Activated CD8-positive, alpha-beta memory T cell treated with anti-CD3 and anti-CD28 coated beads for 48 hours (primary cell): ENCODE measurements at places on chromosomes 12 and 14.

- no peak for DNase-seq
These were observed 39.1 kb downstream of the SPATA7 start for GRCh38 chr14:88424573-88424972.

DNA sequence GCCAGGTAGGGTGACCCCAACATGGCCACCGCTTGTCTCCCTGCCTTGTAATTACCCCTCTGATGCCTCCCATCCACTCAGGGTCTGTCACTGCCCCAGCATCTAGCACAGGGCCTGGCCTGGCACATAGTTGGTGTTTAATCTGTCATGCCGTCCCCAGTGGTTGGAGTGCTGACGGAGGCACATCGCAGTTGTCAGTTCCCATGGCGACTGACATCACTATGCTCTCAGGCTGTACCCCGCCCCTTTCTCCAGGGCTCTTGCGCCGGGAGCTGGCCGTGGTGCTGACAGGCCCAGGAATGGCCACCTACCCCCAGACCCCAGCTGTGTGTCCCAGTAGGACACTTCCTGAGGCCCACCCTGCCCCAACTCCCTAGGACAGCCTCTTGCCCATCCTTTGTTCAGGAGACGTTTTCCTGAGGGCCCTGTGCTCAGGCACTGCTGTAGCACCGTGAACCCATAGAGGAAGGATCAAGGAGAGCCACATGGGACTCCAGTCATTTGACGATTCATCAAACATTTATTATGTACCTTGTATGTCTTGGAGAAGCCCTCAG, 23.0 kb downstream of the FAM222A start:
- DNase-seq, result no peak

GRCh38 chr14:76423534-76423933, 47.6 kb downstream of the ESRRB start:
- DNase-seq, result no peak

DNA sequence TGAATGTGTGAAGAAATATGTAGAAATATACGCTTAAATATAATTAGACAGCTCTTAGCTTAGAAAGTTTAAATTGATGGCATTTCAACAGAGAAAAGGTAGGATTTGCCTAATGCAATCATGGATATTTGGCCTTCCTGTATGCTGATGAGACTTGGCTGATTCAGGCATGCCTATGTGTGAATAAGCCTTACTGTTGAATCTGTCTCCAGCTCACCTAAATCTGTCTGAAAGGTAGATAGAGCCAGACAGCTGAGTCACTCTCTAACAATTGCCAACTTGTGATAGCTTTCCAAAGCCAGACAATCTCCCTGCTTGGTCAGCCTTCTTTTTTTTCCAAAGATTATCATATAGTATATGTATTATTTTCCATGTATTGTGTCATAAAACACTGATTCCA, 92.8 kb upstream of the FLRT2 start:
- no peak for DNase-seq

GRCh38 chr14:32941668-32942065, 3.0 kb downstream of the NPAS3 start:
- no peak for DNase-seq

DNA sequence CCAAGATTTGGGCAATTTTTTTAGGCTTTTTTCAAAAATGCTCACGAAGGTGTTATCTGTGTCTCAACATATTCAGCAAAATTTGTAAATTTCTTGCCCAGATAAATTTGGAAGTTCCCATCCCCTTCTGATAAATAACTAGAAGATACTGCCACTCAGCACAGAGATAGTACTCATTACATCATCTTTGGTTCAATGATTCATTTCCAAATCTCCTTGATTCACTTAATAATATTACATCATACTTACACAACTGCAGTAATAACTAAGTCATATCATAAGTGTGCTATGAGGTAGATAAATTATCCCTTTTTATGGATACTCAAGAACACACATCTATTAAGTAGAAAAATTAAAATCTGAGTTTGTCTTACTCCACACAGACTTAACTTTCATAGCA, 89.4 kb downstream of the RPAP3 start:
- DNase-seq, result no peak

- no peak for DNase-seq
These were observed 260.7 kb upstream of the NOS1 start for GRCh38 chr12:117622087-117622486.

DNA sequence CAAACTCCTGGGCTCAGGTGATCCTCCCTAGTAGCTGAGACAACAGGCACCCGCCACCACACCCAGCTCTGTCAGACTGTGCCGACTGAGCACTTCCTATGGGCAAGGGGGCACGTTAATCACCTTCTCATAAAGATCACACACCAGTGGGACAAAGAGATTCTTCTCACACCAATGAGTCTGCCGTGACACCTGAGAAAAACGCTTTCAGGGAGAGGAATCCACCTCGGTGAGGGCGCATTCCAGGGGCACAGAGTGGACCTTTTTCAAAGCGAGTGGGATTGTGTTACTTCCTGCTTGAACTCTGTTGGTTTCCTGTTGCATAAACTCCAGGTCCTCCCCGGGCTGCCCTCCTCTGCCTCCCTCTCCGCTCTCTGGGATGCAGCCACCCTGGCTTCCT, 17.5 kb upstream of the SCARB1 start:
- no peak for DNase-seq

DNA sequence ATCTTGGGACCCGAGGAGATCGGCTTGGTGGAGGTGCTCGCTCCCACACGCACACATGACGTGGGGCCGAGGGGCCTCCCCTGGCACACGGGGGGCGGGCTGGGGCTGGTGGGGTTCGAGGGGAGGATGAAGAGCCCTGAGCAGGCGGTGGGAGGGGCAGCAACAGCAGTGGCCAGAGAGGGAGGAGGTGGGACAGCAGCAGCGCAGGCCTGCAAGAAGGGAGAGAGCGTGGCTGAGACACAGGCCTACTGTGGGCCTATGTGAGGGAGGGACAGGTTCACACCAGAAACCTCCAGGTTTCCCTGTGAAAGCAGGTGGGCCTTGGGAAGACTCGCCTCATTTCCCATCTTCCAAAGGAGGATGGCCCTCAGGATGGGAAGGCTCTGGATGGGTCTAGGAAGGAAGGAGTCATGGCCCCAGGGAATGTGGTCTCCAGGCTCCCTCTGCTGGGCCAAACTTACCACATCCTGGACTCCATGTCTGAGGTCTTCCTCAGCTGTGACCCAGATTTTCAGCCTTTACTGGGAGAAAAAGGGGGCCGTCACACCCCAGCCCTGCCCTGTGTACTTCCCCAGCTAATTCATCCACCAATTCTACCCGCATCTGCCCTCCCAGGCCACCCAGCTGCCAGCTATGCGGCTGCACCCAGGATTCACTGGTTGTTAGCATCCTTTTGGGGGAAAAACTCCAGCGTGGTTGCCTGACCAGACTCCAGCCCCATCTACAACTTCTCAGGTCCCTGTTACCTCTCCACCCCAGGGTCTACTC, 2.8 kb downstream of the PIANP start:
- no peak for DNase-seq
